ENCODE measurements at places on chromosomes 1 and 21.

GRCh38 chr1:245086389-245086969 is 68.3 kb upstream of the KIF26B start:
- DNase-seq, result no peak

GRCh38 chr21:25528515-25528914 is 78.8 kb downstream of the MRPL39 start:
- DNase-seq, result no peak

GRCh38 chr1:47536646-47537118 is 98.8 kb downstream of the FOXD2 start:
- DNase-seq, result no peak

DNA sequence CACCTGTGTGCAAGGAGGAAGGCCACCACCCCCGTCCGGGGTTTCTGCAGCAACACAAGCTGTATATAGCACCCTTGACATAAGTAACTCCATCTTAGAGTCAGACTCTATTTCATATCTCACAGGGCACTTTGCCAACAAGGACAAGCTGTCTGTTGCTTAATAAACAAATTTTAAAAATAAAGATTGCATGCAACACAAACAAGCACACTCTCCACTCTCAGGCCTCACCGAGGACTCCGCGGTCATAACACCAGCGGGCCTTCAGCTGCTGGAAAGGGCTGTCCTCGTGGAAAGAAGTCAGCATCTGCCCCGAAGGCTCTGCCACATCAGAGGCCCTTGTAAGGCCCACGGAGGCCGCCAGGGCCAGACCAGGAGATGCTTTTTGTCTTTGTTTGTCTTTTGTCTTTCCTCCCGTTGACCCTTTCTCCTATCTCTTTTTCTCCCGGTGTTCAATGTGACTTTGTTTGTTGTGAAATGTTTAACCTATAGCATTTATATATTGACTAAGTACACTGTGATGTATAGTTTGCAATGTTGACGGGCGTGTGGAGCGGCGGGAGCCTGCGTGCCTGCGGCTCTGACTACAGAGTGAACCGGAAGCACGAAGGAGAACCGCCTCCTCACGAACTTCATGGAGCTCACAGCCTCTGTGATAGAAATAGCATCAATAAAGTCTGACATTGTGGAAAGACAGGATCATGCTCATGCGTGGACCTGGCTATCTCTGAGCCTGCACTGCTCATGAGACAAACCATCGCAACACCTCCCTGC is 24.1 kb downstream of the MEGF6 start:
- no peak for DNase-seq

DNA sequence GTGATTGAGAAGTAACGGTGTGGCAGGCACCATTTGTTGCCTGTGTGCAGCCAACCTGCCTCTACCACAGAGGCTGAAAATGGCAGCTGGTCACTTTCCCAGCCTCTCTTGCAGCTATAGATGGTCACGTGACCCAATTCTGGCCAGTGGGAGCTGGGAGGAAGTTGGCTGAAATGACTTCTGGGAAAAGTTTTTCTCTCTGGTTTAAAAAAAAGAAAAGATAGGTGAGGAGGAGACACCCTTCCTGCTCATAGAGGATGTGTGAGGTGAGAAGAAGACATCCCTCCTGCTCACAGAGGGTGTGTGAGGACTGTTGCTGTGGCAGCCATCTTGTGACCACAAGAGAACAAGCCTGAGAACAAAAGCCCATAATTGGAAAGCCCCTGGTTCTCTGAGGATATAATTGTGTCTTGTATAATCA is 122.8 kb downstream of the SYF2 start:
- DNase-seq, result no peak

DNA sequence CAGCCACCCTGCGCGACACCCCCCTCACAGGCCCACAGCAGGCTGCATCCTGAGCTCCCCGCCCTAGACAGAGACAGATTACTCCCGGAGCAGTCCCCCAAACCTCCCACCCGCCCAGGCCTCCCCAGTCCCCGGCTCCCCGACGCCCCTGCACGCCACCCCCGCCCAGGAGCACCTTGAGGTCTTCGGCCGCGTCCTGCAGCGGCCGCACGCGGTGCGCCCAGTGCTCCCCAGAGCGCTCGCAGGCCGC is 731 bp downstream of the TRIM11 start:
- DNase-seq, result no peak

GRCh38 chr21:41564871-41565274 is 56.9 kb upstream of the TMPRSS2 start:
- peak; percentile 26 for DNase-seq

DNA sequence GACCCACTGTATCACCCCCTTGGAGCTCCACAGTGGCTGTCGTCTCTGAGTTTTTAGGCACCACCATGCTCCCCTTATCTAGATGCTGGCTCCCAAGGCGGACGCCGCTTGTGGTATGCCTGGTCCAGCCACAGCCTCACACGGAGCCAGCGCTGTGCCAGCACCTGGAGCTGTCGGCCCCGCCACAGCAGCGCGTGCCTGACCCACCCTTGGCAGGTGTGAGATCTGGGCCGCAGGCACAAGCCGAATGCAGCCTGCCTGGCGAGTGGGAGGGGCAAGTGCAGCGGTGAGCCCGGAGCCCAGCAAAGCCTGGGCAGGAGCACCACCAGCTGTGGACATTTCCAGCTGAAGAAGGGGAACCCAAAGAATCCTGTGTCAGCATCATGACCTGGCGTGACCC is 91.9 kb upstream of the BACE2 start:
- DNase-seq, result no peak

- no peak for DNase-seq
These were observed 4.5 kb upstream of the SRSF10 start for GRCh38 chr1:23984417-23985186.

DNA sequence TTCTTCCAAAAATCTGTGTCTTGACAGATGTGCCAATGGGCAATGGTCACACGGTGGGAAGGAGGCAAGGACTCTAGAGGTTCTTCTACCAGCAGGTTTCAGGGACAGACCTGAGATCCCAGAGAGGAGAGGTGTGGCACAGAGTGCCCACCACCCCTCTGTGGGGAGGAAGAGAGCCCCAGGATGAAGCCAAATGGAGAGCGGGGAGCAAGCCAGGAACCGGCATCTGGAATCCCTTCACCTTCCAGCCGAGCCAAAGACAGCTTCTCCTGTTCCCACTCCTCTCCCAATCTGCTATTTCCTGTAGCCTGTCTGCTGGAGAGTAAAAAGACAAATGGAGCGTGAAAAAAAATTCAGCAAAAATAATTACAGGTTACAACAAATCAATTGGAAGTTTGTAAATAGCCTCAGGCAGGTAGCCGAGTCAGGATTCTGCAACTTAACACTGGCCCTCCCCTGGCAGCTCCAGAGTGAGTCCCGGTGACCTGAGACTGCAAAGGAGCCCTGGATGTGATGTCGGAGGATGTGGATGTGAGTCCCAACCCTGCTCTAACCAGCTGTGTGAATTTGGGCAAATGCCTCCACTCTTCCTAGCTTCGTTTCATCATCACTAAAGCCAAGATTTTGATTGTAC is 45.4 kb upstream of the LRRN2 start:
- DNase-seq, result no peak

DNA sequence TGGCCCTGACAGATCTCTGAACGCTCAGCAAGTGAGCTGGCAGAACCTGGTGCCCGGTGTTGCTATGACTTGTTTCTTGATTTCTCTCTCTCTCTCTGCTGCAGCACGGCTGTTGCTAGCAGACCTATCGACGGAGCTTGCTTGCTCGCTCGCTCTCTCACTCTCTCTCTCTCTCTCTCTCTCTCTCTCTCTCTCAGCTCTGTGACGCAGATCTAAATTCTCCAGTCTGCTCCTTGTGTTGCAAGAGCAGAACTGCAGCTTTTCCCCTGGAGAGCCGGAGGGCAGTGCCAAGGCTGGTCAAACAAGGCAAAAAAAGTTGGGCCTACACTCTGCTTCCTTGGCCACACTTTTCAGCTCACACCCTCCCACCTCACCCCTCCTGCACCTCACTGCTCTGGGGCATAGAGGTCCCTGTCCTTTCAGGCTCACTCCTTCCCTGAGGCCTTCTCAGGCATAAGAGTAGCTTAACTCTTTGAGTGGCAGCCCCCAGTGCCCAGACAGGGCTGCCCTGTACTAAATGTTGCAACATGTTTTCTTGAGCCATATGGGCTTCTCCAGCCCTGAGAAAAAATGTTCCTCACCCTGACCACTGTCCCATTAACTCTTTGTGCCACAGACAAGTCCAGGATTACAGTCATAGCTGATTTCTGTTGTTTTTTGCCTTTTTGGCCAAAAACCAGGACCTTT is 72.2 kb downstream of the CD46 start:
- peak; percentile 62 for DNase-seq

DNA sequence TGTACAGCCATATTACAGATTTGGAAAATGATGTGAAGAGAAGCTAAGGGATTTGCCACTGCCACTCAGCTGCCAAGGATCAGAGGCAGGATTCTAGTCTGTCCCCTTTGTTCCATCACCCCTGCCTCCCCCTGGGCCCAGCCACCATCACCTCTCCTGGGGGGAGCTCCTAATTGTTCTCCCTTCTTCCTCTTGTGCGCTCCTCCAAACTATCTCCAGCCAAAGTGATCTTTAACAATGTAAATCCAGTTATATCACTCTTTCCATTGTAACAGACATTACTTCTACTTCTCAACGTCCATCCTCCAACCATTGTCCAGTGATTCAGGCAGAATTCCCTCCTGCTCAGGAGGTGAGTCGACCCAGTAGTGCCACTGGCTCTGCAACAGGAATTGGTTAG is 164.1 kb downstream of the PLPP3 start:
- DNase-seq, result no peak

DNA sequence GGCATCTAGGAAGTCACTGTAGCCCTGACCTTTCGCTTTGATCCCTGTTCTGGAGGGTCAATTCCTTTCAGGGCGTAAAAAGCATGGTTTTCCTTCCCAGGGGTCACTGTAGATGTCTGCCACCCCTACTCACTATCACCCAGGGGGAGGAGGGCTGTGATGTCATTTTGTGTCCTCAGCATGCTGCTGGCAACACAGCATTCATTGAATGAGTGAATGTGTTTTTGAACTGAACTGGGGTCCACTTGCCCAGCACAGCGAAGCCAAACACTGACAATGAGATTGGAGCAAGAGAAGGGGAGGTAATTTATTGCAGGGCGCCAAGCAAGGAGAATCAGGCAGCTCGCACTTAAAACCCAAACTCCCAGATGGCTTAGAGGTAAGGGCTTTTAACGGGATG is 78.2 kb upstream of the PGBD5 start:
- DNase-seq, result no peak

DNA sequence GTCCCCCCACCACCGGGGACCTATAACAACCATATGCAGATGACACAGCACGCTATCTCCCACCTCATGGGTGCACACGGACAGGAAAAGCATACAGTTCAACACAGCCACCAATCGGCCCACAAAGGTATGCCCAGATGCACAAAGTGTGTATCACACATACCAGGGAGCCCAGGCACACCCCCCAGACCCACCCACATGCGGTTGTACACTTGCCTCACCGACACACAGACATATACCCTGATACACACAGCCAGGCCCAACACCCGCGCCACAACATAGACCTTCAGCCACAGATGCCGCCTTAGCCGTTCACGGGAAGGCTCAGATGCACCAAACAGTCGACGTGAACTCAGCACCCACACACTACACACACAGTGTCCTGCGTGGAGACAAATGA is 5.5 kb downstream of the CROCC start:
- DNase-seq, result no peak

DNA sequence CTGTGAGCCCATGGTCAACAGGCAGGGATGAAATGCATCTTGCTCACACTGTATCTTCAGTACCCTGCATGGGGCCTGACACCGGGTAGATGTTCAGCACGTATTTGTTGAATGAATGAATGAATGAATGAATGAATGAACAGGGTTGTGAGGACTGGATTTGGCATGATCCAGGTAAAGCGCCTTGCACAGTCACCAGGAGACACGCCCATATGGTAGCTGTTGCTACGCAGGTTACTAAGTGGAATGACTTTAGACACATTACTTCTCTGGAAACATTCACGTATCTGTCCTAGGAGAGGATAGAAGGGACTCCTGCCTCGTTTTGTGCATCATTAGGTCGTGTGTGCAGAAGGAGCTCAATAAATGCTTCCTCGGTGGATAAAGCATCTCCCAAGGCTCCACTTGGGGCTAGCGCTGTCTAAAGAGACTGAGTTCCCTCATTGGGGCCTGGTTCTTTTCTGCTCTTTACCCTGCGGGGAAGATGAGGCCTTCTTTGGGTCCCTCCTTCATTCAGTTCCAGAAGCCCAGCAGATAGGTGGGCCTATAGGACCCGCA is 54.2 kb downstream of the NDUFS5 start:
- DNase-seq, result no peak

DNA sequence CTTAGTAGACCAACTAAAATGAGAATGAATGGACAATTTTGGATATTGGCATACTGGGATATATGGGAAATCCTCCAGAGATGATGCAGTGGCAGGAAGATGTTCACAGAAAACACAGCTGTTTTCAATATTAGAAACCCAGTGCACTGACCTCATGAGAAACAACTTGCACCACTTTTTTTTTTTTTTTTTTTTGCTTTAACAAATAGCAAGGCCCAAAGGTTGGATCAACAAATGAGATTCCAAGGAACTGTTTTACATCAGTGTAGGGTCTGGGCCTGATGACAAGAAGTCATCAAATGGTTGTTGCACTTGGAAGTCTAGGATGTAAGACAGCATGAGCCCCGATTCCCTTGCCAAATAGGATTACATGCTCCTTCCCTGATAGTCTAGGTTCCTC is 110.7 kb downstream of the SLC25A24 start:
- DNase-seq, result no peak

DNA sequence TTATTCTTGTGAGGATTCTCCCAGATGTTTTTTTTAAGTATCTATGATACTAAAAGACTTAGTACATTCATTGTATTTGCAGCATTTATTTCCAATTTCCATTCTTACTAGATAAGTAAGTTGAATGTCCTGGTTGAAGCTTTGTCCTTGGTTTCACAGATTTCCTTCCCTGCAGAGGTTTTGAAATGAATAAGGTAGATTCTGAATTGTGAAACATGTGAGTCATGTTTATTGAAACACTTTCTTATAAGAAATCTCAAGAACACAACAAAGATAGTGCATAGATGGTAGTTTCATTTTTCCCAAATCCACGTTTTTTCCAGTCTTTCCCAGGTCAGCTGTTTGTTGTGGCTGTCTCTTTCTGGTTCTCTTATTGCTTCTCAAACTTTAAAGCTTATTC is 24.8 kb downstream of the GABPA start:
- DNase-seq, result no peak

DNA sequence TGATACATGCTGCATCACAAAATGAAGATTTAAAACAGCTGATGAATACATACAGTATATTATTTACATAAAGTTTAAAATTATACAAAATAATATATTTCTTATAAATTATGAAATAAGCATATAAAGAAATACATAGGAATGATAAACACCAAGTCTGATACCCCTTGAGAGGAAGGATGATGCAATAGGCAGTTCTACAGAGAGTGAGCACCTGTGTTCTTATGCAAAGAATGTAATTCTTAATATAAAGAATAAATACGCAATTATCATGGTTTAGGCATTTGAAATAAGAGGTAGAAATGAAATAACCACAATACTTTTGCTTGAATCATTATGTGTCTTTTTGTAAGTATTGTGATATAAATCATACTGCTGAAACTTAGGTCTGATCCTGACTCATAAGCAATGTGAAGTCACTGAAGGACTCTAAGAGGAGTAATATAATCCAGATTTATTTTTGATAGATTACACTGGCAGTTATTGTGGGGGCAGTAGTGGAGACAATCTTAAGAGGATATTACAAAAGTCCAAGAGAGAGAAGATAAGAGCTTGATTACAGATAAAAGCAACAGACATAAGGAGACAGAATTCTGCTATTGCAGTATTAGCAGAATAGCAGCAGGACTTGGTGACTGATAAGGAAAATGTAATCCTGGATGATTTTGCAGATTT is 39.0 kb downstream of the TTLL7 start:
- no peak for DNase-seq
